Left hindlimb (tissue), 1 donor: ENCODE measurements at places on chromosomes 1 and 21.
A peak's percentile ranks its signal among the peaks of the same experiment; 100 is the strongest.

GRCh38 chr1:3641816-3642215 lies 8.1 kb downstream of the WRAP73 start:
- no peak for DNase-seq

DNA sequence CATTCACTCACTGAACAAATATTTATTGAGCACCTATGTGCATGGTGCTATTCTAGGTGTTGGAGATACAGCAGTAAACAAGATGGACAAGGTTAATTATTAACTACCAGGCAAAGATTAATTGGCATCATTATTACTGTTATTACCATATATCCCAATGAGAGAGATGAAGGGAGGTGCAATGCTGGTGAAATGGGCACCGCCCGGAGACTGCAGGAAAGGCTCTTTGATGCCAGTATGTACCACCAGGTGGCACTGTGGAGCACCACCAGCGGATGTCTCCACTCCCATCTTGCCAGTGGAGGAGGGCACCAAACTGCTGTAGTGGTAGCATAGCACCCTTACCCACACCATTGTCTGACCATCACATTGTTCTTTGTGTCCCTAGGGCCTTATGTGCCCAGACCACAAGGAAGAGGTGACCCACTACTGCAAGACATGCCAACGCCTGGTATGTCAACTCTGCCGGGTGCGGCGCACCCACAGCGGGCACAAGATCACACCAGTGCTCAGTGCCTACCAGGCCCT lies 3.0 kb downstream of the TRIM46 start:
- peak; percentile 84 for DNase-seq

DNA sequence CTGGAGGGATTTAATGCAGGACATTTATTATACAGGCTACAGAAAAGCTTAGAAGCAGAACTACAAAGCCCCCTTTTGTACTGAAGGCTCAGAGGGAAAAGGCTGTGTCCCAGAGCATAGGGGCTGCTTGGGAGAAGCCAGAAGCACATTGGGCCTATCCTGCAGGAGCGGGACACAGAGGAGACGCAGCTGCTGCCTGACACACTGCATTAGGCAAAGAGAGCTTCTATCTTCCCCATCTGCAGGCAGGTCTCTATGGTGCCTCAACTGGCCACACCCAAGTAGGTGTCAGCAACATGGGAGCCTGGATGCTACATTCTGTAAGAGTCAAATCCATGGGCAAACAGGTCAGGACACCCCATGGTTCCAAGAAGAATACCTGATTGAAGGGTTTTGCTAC lies 595.9 kb downstream of the AJAP1 start:
- DNase-seq: no peak

GRCh38 chr1:228198977-228199590 lies 8.8 kb upstream of the OBSCN start:
- no peak for DNase-seq

DNA sequence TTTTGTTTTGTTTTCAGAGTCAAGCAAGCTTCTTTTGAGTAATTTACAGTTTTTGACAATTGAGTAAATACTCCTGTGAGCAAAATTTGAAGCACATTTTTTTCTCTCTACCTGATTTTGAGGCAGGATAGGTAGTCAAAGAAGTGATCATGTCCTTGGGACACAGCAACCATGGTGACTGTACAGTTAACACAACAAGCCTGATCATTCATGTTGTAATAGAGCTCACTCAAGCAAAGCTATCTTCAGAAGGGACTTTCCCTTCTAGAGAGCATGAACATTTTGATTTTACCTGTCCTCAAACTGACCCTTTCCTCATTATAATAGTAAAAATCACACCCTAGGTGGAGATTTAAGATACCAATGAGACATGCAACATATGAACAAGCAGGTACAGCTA lies 126.5 kb upstream of the KCNK1 start:
- DNase-seq: no peak

DNA sequence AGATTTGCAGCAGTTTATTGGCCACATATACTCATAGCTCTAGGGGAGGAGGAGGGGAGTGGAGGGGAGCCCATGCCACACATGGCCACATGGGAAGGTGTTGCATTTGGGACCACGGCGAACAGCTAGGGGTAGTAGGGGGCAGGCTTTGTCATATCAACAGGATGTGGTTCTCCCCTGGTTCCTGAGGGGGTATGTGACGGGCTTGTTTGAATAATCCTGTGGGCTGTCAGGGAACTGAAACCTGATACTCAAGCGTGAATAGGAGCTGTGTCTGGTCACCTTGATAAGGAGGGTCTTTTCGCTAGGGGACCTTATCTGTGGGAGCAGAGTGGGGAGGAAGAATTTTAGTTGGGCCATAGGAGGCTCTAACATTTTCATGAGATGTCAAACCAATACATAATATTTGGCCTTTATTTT lies 264.7 kb downstream of the CTH start:
- no peak for DNase-seq

- no peak for DNase-seq
These were observed 109.9 kb upstream of the SLC25A33 start for GRCh38 chr1:9429342-9429711.

DNA sequence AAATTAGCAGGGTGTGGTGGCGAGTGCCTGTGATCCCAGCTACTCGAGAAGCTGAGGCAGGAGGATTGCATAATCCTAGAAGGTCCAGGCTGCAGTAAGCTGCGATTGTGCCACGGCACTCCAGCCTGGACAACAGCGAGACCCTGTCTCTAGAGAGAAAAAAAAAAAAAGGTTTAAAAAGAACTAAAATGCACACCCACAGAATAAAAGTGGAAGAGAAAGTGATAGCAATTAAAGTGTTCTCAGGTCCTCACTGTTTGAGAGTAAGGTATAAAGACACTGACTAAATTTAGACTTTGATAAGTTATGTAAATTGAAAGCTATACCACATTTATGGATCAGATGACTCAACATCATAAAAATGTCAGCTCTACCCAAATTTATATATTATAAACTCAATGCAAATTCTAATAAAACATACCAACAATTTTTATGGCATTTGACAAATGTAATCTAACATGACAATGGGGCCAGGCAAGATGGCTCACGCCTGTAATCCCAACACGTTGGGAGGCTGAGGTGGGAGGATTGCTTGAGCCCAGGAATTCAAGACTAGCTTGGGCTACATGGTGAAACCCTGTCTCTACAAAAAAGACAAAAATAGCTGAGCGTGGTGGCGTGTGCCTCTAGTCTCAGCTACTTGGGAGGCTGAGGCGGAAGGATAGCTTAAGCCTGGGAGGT lies 11.8 kb downstream of the ZBTB17 start:
- DNase-seq: no peak

- no peak for DNase-seq
These were observed 35.9 kb downstream of the POFUT2 start for GRCh38 chr21:45251635-45252447.

- DNase-seq: no peak
These were observed 104.0 kb upstream of the OLIG2 start for GRCh38 chr21:32921632-32922230.

DNA sequence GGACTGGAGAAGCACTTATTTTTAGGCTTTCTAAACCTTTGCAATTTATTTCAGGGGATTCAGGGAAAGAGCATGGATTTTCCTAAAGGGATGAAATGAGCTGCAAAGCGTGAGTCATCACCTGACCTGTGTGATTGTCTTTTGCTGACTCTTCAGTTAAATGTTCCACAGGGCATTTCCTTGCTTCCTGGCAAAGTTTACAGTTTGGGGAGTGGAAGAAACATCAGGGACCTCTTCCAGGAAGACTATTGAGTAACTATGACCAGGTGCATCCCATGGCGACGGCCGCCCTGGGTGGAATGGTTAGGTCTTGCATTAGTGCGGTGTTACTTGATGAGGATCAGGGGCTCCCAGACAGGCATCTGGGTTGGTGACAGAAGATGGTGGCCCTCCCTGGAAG lies 79.5 kb upstream of the SIPA1L2 start:
- DNase-seq: no peak
